ENCODE measurements at places on chromosomes 4 and X. TPM values are rescaled to one million over a fixed set of nuclear protein-coding genes. Genes with fewer than 3 reads are reported as not detected.

The DCAF4L1 gene
- 0.17 TPM for total RNA-seq

The ADH1B gene
- 364 TPM for total RNA-seq

The HHIP gene
- under 0.01 TPM for total RNA-seq

The DIPK2B gene
- total RNA-seq: not detected

The ENOX2 gene
- 7.6 TPM for total RNA-seq

The MAGIX gene
- 1.7 TPM for total RNA-seq
